SJSA1 (cell line): ENCODE measurements at places on chromosomes 1 and 21. TPM values are rescaled to one million over a fixed set of nuclear protein-coding genes. Genes with fewer than 3 reads are reported as not detected.

PLA2G5 gene
- total RNA-seq = not detected in 2 replicates

DNA sequence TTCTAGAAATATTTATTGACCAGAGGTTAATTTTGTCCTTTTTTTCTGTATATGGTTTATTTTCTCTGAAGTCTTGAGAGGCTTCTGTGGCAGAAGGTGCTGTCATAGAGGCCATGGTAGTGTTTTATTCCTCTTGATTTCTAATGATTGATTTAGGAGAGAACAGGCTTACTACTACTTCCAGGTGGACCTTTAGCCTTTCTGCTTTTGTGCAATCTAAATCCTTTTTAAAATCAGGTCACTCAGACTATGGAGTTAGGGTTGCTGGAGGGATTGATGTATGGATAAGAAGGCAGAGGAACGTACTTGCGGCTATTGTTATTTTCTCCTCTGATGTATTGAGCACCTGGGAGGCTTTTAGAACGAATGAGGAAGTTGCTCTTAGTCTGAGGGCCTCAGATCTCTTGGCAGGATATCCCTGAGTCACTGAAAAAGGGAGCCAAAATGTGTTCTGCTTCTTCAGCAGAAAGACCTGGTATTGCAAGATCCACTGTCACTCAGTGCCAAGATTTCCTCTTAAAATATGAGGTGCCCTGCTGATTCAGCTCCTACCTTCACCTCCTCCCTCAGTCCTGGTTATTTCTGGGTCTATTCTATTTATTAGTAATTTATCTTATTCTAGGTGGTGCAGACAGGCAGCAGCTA is 277.4 kb downstream of the ZNF648 start:
- DNase-seq = no peak

ADAMTS5 gene
- 0.06 and 1.1 TPM in 2 replicates for total RNA-seq

GRCh38 chr1:218377143-218377660 is 32.1 kb downstream of the TGFB2 start:
- peak; percentile 97 for DNase-seq

DNA sequence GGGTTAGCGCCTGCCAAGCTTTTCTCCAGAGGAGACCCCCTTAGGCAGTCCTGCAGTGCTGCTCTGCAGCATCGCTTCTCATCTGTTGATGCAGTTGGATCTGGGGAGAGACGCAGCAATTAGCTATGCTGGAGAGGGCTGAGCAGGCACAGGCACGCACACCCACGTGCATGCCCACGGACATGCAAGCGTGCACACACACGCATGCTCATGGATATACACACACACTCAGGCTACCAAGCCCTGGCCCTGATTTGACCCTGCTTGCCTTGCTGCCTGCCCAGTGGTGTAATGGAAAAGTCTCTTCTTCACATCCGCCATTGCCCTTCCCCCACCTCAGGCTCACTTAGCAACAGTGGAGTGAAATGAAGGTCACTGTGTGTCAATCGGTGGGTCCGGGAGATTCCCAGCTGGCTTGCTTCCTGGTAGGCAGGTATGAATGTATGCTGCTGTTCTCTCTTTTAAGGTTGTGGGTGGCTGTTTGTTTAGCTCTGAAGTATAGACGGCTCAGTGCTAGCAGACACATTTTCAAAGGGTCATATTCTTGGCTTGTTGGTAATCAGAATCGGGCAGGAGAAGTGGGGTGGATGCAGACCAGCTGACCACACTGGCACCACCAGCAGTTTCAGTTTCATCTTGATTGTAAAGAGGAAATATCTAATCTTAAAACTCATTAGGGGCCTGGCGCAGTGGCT is 9.5 kb downstream of the ATP1B1 start:
- DNase-seq = peak; percentile 39

- no peak for DNase-seq
Observed at GRCh38 chr1:15180189-15180588, 26.6 kb downstream of the TMEM51 start.

DNA sequence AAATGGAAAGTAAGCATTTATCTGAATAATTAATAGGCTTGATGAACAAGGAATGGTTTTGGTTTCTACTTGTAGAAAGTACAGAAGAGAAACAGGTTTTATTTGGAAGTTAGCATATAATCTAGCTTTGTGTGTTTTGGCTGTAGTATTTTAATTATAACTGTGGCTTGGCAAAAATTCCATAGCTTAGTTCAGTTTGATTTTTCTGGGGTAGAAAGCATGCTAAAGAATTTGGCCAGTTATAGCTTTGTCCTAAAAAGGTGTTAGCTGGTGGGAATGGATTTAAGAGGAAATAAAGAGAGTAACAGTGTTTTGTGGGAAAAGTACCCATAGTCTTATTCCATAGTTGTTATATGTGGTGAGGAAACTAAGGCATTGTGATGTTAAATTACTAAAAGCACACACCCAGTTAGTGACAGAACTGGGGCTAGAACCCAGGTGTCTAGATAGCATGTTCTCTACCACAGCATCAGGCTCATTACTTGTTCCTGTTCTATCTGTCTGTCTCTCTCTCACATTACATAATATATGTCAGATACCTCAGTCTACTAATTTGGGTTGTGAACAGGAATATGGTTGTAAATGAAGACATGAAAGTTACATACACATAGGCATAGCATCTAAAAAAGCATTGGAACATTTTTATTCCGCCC is 55.0 kb downstream of the MPZL1 start:
- no peak for DNase-seq

GRCh38 chr1:28577052-28577678 is 14.9 kb upstream of the RAB42 start:
- DNase-seq = no peak

GRCh38 chr1:163709636-163710035 is 387.9 kb downstream of the NUF2 start:
- DNase-seq = no peak

GJB4 gene
- total RNA-seq = not detected in 2 replicates

- peak; percentile 48 for DNase-seq
Observed at GRCh38 chr1:39268112-39268581, 63.7 kb downstream of the MACF1 start.

GRCh38 chr1:188958461-188959115 is 1519.1 kb downstream of the BRINP3 start:
- DNase-seq = no peak

DNA sequence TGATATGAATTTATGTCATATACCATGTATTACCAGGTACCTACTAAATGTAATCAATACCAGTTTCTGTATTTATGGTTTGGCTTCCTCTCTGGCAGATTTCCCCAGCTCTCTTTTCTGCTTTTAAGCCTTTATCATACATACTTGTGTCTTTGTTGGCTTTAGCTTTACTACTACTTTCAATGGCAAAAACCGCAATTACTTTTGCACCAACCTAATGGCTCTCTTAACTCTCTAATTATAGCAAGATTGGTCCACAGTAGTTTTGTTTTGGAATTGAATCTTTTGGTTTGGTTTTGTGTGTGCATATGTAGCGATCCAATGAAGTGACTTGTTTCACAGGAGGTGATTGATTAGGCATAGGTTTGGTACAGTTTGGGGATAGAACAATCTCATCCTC is 93.6 kb downstream of the ATG4C start:
- DNase-seq = no peak

GRCh38 chr1:37650721-37651120 is 16.0 kb upstream of the RSPO1 start:
- no peak for DNase-seq

TTC22 gene
- total RNA-seq = not detected in 2 replicates

DNA sequence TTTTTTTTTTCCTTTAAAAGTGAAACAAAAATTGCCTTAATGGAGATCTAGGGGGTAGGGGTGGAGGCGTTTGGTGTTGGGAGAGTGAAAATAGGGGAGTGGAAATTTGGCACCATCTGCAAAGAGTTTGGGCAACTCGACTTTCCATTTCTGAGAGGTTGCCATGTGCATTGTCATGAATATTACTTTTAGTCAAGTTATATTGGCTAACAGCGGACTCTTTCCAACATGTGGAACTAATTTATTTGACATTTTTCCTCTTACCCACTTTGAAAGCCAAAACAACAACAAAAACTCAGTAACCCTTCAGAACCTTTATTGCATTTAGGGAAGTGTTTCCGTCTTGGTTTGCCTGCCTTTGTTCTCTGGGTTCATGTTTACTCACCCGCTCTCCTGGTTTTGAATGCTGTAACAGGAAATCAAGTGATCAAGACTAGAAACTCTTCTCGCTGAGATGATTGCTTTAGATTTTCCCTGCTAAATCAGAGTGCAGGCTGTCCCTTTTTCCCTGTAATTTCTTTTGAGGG is 70.4 kb downstream of the CACHD1 start:
- DNase-seq = no peak

DNA sequence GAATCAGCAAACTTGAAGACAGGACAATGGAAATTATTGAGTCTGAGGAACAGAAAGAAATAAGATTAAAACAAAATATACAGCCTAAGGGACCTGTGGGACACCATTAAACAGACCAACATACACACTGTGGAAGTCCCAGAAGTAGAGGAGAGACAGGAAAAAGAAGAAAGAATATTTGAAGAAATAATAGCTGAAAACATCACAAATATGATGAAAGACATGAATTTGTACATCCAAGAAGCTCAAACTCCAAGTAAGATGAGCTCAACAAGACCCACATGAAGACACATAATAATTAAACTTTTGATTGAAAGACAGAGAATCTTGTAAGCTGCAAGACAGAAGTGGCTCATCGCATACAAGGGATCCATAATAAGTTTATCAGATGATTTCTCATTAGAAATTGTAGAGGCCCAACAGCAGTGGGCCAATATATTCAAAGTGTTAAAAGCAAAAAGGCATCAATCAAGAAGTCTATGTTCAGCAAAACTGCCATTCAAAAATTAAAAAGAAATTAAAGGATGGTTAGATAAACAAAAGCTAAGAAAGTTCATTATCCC is 311.3 kb upstream of the ADGRL2 start:
- DNase-seq = no peak

DNA sequence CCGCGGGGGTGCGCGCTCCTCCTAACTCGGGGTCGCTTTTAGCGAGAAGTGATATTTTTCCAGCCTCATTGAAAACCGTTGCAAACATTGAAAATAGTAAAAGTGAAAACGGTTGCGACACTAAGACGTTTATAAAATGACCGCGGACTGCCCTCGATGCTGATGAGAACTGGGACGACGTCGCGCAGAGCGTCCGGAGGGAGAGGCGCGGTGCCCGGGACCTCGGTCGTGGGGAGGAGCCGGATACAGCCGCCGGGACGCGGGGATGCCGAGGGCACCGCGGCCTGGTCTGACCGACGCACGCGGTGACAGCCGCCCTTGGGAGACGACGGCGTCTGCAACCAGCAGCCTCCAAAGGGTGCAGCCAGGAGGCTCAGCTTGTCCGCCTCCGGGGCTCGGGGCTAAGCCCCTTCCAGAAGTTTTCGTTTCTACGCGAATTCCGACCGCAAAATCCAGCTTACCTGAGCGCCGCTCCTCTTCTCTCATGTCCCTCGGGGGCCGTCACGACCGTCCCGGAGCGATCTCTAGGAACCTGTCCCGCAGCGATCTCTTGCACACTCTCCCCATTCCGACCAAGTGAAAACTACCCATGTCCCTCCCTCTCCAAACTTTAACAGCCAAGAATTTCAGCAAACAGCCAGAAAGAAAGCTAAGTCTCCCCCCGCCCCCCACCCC is 144.4 kb upstream of the ETS2 start:
- DNase-seq = peak; percentile 76

GRCh38 chr1:156640842-156641706 is 843 bp upstream of the BCAN start:
- DNase-seq = no peak

DNA sequence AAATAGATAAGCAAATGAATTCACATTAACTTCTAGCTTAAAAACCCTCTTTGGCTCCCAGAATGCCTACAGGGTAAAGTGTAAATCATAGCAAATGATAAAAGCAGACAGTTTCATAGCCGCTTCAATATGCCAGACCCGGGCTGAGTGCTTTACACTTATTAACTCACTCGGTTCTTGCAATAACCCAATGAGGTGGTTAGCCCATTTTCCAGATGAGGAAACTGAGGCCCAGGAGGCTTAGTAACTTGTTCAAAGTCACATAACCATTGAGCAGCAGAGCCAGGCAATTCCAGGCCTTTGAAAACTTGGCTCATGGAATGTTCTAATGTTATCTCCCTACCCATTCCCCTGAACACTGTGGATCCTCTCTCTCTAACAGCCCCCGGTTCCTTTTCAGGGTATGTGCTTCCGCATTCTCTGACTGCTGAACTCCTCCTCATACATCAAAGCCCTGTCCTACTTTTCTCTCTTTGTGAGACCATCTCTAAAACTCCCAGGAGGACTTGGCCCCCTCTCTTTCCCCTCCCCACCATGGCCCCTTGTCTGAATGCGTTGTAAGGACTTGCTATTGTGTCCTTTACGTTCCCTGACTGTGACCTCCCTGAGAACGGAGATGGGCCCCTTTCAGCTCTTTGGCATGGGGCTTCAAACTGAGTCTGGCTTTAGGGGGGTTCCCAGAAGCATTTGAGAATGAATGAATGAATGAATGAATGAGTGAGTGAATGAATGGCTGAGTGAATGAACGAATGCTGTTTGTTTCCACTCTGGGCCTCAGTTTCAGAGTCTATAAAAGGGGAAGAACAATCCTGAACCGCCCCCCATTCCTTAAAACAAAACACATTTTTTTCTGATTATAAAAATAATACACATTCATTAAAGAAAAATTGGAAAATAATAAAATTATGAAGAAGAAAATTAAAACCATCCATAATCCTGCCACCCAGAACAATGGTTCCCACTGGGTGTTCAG is 15.6 kb upstream of the RUNX3 start:
- no peak for DNase-seq

- no peak for DNase-seq
Observed at GRCh38 chr1:234990874-234991801, 137.5 kb downstream of the TOMM20 start.

DNA sequence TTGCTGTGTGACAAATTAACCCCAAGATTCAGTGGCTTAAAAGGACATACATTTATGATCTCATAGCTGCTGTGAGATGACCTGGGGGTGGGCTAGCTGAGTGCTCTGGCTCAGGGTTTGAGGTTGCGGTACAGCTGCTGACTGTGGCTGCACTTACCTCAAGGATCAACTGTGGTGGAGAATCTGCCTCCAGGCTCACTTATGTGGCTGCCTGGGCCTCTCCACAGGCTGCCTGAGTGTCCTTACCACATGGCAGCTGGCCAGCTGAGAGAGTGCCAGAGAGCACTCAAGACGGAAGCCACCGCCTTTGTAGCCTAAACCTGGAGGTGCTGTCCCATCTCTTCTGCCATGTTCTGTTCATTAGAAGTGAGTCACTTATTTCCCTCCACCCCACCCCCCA is 5.7 kb downstream of the LRRC71 start:
- DNase-seq = peak; percentile 88

UQCRHL gene
- 2.1 and 4.6 TPM in 2 replicates for total RNA-seq

TAS1R3 gene
- 0.03 and 0.16 TPM in 2 replicates for total RNA-seq

DNA sequence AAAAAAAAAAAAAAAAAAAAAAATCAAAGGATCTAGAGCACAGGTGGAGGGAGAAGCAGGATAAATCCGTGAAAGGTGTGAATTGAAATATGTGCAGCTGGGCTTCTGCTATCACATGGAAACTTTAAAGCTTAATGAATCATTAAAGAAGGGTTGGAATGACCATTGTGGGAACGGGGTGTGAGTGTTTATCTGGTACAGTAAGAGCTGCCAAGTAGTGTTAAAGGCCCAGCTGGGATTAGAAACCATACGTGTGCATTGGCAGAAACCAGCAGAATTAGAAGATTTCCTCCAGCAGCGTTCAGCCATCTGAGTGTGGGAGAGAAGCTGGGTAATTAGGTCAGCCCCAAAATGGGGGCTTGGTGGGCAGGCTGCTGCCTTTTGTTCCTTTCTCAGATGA is 13.5 kb downstream of the FALEC start:
- DNase-seq = no peak

C1orf146 gene
- total RNA-seq = not detected in 2 replicates

GRCh38 chr1:230464671-230465070 is 38.5 kb upstream of the PGBD5 start:
- no peak for DNase-seq

SLAMF9 gene
- not detected in 2 replicates for total RNA-seq

- no peak for DNase-seq
Observed at GRCh38 chr1:47323599-47324031, 9.7 kb upstream of the STIL start.
